ENCODE measurements at places on chromosomes 5 and 9. TPM values are rescaled to one million over a fixed set of nuclear protein-coding genes. Genes with fewer than 3 reads are reported as not detected.

Gene PCDHB16
- 6.4 TPM for total RNA-seq

Gene PTGES
- 2.0 TPM for total RNA-seq

Gene PCDHGA1
- total RNA-seq, result 3.2 TPM

Gene PCDHA9
- total RNA-seq, result 12.3 TPM

Gene BSPRY
- 0.25 TPM for total RNA-seq

Gene CHMP5
- total RNA-seq, result 85.6 TPM

Gene PGGT1B
- 11.3 TPM for total RNA-seq

Gene KLF4
- total RNA-seq, result 3.2 TPM

Gene GRXCR2
- not detected for total RNA-seq

Gene POLR1E
- 30.2 TPM for total RNA-seq

Gene SPINK7
- total RNA-seq, result not detected

Gene MPDZ
- 42.3 TPM for total RNA-seq
